ENCODE measurements at places on chromosomes 4 and X. TPM values are rescaled to one million over a fixed set of nuclear protein-coding genes. Genes with fewer than 3 reads are reported as not detected.

ARR3 gene
- polyA plus RNA-seq = not detected

USP26 gene
- polyA plus RNA-seq = not detected

- no peaks in the 10 kb centered on the region for H3K36me3 ChIP-seq
- no peak overlapping the region for H3K27ac ChIP-seq
- DNase-seq = no peak
- H3K27me3 ChIP-seq = no peaks in the 10 kb centered on the region
These were observed 7.8 kb downstream of the PAPSS1 start for GRCh38 chr4:107712236-107712635.

GRCh38 chr4:183674153-183674552, 15.1 kb downstream of the TRAPPC11 start:
- no peaks in the 10 kb centered on the region for H3K27me3 ChIP-seq
- no peak overlapping the region for H3K27ac ChIP-seq
- H3K36me3 ChIP-seq = peaks cover 29% of the 10 kb centered on the region
- no peaks in the 10 kb centered on the region for H3K4me1 ChIP-seq

DNA sequence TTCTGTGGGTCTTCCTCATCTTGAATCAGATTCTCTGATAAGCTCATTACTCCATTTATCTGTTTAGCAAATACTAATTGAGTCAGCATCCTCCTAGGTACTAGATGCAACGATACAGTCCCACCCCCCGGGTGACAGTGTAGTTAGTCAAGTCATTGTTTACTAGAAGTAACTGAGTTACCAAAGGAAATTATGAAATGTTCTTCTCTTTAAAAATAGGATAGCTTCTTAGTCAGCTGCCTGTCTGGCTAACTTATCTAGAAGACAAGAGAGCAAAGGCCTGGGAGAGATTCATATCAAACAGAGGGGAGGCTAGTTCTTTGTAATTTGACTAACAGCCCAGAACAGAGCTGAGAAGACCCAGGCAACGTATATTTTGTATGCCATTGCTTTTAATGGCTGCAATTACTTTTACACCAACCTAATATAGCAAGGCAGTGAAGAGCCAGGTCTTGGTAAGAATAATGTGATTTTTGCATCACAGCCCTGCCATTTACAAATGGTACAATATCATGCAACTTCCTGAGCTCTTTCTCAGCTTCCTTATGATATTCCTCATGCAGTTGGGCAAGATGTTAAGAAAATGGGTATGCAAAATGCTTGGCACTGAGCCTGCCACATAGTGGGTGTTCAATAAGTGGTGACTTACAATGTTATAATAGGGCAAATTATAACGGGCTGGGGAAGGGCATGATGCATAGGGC, 149.9 kb downstream of the CHIC2 start:
- no peaks in the 10 kb centered on the region for H3K27me3 ChIP-seq
- no peak overlapping the region for H3K4me3 ChIP-seq
- no peaks in the 10 kb centered on the region for H3K36me3 ChIP-seq
- H3K4me1 ChIP-seq = no peaks in the 10 kb centered on the region
- no peak for DNase-seq
- no peak overlapping the region for H3K27ac ChIP-seq

IL2RG gene
- polyA plus RNA-seq = 1,411 TPM

FRG2 gene
- polyA plus RNA-seq = not detected

- no peaks in the 10 kb centered on the region for H3K36me3 ChIP-seq
- H3K4me3 ChIP-seq = no peak overlapping the region
- H3K4me1 ChIP-seq = peaks cover 33% of the 10 kb centered on the region
- DNase-seq = no peak
These were observed 4.0 kb upstream of the NEUROG2 start for GRCh38 chr4:112519689-112520597.

GRCh38 chrX:2700405-2701320, 9.6 kb downstream of the CD99 start:
- H3K27ac ChIP-seq = no peak overlapping the region
- H3K27me3 ChIP-seq = no peaks in the 10 kb centered on the region
- DNase-seq = no peak
- peaks cover 95% of the 10 kb centered on the region for H3K4me1 ChIP-seq

GRCh38 chrX:24146283-24146949, 3.1 kb upstream of the ZFX start:
- peaks cover 22% of the 10 kb centered on the region for H3K4me1 ChIP-seq
- H3K27ac ChIP-seq = no peak overlapping the region
- no peak overlapping the region for H3K4me3 ChIP-seq
- no peak for DNase-seq
- no peaks in the 10 kb centered on the region for H3K27me3 ChIP-seq

- no peak overlapping the region for H3K27ac ChIP-seq
- no peaks in the 10 kb centered on the region for H3K4me1 ChIP-seq
- no peaks in the 10 kb centered on the region for H3K36me3 ChIP-seq
- H3K27me3 ChIP-seq = no peaks in the 10 kb centered on the region
These were observed 122.4 kb downstream of the BCOR start for GRCh38 chrX:39975101-39975925.

LEF1 gene
- 230 TPM for polyA plus RNA-seq

ODAM gene
- polyA plus RNA-seq = not detected

MAGEE1 gene
- 5.6 TPM for polyA plus RNA-seq

Data from CD8-positive, alpha-beta memory T cell (primary cell).